Mesangial cell (primary cell): ENCODE measurements at places on chromosomes 12 and 14. TPM values are rescaled to one million over a fixed set of nuclear protein-coding genes. Genes with fewer than 3 reads are reported as not detected.

Gene STON2
- total RNA-seq = 2.4 and 17.9 TPM in 2 replicates

Gene MYO1H
- total RNA-seq = not detected in 2 replicates

Gene FAM186B
- 0.13 TPM in 1 of 2 replicates, not detected in the other for total RNA-seq

Gene FICD
- total RNA-seq = 3.4 and 4.7 TPM in 2 replicates

Gene TBX5
- total RNA-seq = not detected in 2 replicates

Gene ZC2HC1C
- total RNA-seq = 2.0 and 2.4 TPM in 2 replicates

Gene CCDC88C
- 11.9 and 17.0 TPM in 2 replicates for total RNA-seq

Gene DEPDC4
- 0.49 TPM in 1 of 2 replicates, not detected in the other for total RNA-seq

Gene SLC11A2
- total RNA-seq = 19.9 and 30.3 TPM in 2 replicates

Gene VPS29
- total RNA-seq = 64.5 and 103 TPM in 2 replicates

Gene FOXJ2
- 10.4 and 12.2 TPM in 2 replicates for total RNA-seq

Gene AMN
- 1.4 TPM in 1 of 2 replicates, not detected in the other for total RNA-seq

Gene OTOGL
- total RNA-seq = under 0.01 TPM in 1 of 2 replicates, not detected in the other

Gene AQP2
- not detected in 2 replicates for total RNA-seq

Gene NCOR2
- total RNA-seq = 128 and 174 TPM in 2 replicates

Gene NUAK1
- total RNA-seq = 20.7 and 25.1 TPM in 2 replicates

Gene FAM181A
- not detected in 2 replicates for total RNA-seq

Gene MGP
- 10.8 and 115 TPM in 2 replicates for total RNA-seq

Gene PLCZ1
- total RNA-seq = not detected in 2 replicates

Gene PPP1R1A
- total RNA-seq = 0.98 and 6.1 TPM in 2 replicates

Gene CISTR
- total RNA-seq = not detected in 2 replicates

Gene C3AR1
- total RNA-seq = 0.13 and 0.16 TPM in 2 replicates

Gene ART4
- total RNA-seq = not detected in 2 replicates
